ENCODE measurements at places on chromosomes 11 and 22.

GRCh38 chr11:122995526-122995925 lies 13.9 kb upstream of the BSX start:
- DNase-seq: no peak

DNA sequence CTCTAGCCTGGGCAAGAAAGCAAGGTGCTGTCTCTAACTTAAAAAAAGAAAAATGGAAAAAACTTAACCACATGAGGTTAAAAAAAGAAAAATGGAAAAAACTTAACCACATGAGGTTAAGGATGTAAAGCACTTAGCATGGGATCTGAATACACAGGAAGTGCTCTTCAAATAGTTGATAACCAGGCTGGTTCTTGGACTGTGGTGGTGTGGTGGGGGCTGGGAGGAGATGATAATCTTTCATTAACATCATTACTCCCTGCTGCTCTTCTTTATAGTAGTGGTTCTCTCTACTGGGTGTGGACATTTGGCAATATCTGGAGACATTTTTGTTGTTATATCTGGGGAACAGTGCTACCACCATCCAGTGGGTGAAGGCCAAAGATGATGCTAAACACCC lies 88.4 kb downstream of the TTC17 start:
- DNase-seq: no peak

- DNase-seq: peak; percentile 57
These were observed 2.8 kb downstream of the IL17RA start for GRCh38 chr22:17087498-17088131.

GRCh38 chr11:58658623-58659022 lies 36.2 kb downstream of the CNTF start:
- no peak for DNase-seq

GRCh38 chr22:37212174-37212906 lies at the start of gene SSTR3:
Gene SSTR3, minus strand, starts transcription at chr22:37212477. Its CDS starts 4,674 bp downstream, at chr22:37207803.
- DNase-seq: no peak

DNA sequence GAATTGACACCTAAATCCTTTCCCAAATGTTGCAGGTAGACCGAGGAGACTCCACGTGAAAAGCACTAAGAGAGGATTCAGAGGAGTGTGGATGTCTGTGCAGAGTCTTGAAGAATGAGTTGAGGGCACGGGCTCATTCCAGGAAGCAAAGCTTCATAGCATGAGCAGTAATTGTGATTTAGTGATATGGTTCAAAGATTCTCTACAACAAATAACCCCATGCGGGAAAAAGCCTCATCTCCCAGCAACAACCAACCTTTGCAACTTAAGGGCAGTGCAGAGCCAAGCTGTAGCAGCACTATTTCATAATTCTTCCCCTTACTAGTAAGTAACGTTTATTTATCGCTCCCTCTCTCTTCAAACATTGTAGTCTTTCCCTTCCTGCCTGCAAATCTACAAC lies 87.5 kb upstream of the CLMP start:
- no peak for DNase-seq

DNA sequence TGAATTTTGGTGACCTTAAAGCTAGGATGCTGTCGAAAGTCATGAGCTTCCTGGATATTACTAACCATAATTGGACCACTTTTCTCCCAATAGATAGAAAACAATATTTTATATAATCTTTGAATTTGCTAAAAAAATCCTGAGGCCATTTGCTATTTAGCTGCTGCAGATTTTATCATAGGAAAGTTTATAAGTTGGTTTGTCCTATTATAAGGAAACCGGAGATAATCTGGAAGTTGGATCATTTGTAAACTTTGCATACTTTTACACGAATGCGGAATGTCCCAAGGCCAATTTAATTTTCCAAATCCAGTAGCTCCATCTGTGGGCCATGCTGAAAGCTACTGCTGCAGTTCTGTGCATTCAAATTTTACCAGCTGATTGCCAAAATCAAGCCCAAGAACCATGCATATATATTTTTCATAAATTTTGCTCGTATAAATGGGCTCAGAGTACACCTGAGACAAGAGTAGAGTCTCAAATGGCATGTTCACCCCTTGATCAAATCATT lies 378.3 kb downstream of the FAM181B start:
- DNase-seq: no peak

- DNase-seq: no peak
These were observed 288.3 kb upstream of the ANO3 start for GRCh38 chr11:26043665-26044064.

DNA sequence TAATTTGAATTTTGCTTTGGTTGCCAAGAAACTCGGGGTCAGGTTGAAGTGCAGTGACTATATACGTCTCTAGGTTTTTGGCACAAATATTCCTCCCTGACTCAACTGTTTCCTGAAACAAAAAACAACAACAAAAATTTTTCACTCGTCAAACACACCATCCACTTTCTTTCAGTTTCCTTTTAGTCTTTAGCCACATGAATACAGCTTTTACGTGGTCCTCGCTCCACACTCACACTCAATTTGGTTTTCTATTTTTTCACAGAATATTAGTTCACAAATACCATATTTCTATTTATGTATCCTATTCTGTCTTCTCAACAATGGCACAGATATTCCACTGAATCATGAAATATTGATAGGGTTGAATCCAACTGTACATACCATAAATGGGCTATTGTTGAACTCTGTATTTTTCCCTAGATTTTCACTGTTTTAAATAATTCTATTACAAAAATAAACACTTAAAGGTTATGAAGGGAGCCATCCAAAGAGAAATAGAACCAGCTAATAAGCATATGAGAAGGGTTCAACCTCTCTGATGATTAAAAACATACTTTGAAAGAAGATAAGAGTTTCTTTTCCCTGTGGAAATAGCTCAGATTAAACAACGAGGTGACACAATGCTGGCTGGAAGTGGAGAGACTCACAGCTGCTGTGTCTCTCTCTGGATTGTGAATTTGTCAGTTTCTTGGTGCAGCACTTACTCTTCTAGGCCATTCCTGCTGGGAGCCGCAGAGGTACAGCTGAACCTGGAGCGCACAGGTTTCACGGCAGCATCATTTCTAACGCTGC lies 5.1 kb upstream of the FBLN1 start:
- no peak for DNase-seq

DNA sequence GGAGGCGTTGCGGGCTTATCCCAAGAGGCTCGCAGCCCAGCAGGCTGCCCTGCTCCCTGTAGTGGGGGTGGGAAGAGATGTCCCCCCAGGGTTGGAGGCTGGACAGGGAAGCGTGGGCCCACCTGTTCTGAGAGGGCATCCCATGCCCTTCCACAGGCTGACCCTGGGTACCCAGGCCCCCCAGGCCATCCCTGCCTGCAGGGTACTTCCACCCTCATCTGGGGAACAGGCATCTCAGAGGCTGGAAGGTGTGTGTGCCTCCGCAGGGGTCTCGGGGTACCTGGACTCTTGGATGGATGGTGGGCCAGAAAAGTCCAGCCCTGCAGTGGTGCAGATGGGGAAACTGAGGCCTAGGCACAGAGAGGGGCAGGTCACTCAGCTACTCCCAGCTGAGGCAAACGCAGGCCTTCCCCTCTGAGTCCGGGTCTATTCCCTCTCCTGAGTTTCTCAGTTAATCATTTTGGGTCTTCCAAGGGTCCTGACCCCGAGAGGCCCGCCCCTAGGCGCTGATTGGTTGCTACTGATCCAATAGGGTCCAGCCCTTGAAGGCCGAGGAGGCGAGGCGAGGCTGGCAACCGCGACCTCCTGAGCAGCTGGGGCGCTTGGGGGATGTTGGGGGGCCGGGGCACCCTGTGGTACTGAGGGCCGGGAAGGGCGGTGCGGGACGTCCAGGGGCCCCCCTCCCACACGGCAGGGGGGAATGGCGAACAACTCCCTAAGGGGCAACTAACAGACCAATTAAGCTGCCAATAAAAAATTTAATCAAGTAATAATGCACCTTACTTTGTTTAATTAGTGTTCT lies 23.8 kb downstream of the FLRT1 start:
- no peak for DNase-seq

DNA sequence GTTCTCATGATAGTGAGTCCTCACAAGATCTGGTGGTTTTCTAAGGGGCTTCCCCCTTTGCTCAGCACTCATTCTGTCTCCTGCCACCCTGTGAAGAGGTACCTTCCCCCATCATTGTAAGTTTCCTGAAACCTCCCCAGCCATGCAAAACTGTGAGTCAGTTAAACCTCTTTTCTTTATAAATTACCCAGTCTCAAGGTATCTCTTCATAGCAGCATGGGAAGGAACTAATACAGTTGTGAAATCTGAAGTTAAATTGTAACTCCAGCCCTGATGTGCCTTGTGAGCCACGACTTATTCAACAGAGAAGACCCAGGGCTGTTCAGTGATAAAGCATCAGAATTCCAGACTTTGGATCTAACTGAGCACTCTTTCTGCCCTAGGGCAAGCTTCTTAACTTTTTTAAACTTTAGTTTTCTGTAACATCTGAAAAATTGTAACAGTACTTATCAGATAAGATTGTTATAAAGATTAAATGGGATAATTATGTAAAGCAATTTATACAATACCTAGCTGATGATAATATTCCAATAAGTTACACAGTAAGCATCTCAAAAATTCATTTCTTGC lies 220.0 kb downstream of the TRPC6 start:
- DNase-seq: no peak

DNA sequence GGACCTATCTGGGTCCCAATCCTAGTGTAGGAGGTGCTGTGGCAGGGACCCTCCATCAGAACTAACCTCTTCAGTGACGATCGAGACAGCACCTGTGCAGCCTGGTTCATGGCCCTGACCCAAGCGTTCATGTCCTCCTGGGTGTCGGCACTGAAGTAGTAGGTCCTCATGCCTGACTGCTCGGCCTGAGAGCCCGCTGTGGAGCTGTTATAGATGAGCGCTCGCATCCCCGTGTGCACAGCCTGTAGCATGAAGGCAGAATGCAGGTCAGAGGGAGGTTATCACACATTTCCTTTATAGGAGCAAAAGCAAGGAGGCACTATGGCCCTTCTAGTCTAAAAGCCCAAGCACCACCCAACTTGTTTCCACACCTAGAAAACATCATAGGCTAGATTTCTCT lies 103.0 kb downstream of the C11orf58 start:
- DNase-seq: no peak

- no peak for DNase-seq
These were observed 3.1 kb downstream of the FAM118A start for GRCh38 chr22:45312856-45313255.

DNA sequence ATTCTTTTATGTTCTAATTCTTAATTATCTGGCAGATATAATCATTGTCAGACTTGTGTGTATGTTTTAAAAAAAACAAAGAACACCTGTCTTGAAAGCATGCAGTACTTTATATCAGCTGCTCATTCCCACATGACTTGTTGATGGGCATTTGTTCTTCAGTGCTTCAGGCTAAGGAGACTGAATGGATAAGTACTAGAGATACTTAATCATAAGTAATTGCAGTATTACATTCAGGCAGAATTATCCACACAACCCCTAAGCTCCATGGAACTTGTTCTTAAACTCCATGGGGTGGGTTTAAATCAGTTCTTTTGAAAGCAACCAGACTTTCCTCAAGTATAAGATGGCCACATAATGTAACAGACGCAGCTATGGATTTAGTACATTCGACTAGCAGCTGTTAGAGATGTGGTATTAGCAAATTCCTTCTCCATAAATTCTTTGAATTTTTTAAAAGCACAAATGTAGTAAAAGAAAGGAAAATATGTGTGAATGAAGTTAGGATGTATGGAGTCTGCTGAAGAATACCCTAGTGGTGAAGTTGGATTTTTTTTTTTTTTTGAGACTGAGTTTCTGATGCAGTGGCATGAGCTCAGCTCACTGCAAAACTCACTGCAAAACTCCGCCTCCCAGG lies 3.0 kb downstream of the JAM3 start:
- DNase-seq: no peak

DNA sequence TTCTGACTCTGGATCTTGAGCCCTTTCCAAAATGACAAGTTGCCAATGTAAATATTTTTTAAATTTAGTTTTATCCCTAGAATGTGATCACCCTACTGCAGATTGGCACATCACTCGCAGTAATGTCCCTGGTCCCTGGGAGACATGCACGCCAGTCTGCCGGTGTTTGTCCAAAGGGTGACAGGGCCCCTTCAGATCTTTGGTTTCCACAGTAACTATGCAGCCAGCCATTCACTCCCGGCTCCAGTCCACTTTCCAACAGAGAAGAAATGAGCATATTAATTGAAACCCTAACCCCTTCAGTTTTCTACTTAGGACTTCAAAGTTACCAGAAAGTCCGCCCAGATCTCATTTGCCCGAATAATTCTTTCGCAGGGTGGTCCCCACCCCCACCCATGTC lies 25.8 kb upstream of the RASSF10 start:
- no peak for DNase-seq

DNA sequence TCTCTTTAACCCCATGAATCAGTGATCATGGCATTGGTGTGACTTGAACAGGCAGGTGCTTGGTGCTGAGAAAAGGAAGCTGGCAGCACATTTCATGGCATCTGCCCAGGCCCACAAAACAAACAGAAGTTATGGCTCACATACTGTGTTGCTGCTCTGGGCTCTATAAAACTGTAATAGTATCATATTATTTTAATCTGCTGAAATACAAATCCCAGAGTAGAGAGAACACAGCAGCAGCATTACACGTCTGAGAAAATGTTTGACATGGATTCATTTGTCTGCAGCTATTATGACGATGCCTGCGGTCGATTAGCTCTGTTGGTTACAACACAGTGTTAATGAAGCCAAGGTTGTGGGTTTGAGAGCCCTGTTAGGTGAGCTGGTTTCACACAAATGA lies 80.8 kb downstream of the ALX4 start:
- no peak for DNase-seq

DNA sequence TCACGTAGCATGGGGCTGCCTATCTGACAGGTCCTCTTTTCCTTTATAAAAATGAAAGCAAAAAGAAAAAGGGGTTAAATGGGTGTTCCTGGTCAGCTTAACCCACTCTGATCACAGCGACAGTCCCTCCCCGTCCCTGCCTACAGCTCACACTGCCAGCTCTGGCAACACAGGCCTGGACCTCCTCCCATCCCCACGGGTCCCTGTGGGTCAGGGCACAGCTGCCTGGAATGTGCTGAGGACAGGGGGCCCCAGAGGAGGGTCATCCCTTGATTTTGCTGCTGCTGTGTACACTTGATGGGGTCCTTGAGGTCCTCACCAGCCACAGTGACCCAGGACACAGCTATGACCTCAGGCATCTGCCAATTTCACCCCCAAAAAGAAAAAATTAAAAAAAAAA lies 29.6 kb upstream of the CYP2D6 start:
- no peak for DNase-seq

DNA sequence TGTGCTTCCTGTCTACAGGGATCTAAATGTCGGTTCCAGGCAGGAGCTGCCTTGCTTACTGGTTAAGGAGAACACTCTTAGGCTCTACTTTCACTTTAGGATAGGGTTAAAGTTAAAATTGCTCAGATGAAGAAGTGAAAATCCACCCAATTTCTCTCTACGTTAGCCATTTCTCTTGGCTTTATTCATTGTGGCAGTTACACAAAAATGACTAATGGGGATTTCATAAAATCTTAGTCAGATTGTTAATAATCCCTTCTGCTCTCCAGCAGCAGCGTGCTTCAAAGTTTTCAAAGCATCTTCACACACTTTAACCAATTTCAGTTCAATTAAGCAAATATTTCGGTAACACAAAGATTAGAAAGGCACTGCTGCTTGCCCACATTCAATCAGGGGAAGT lies 58.4 kb upstream of the RCN1 start:
- DNase-seq: no peak
